ENCODE measurements at places on chromosomes 3 and 15.

GRCh38 chr3:31295150-31295765 is 237.5 kb upstream of the STT3B start:
- no peak for DNase-seq

DNA sequence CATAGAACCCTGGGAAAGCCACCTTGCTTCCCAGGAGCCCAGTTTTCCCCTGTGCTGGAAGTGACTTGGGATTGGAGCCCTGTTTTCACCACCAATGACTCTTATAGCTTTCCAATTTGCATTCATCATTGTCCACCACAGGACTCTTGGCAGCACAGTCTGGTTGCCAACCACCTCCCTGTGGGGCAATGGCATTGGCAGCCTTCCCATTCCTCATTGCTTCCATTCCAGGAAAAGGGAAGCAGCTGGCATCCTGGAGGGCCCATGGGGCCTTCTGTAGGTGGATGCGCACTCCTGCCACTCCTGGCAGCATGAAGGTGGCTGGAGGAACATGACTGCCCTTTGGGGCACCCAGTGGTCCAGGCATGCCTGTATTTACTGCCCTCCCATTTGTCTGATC is 57.7 kb downstream of the FEM1B start:
- DNase-seq = peak; percentile 18

DNA sequence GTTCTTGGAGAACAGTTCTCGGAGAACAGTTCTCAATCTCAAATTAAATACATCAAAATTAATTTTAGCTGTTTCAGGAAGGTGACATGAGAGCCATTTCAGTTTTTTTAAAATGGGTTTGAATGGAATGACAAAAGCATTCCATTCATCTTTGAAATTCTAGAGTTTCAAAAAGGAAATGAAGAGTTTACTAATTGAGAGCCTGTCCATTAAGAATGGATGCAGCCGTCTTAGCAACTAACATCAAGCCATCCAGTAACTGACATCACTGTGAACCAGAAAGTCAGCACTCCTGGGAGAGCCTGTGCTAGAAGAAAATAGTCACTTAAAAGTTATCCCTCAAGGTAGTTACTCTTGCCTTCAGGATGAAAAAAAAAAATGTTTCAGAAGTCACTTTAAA is 47.0 kb upstream of the FSTL1 start:
- DNase-seq = no peak

DNA sequence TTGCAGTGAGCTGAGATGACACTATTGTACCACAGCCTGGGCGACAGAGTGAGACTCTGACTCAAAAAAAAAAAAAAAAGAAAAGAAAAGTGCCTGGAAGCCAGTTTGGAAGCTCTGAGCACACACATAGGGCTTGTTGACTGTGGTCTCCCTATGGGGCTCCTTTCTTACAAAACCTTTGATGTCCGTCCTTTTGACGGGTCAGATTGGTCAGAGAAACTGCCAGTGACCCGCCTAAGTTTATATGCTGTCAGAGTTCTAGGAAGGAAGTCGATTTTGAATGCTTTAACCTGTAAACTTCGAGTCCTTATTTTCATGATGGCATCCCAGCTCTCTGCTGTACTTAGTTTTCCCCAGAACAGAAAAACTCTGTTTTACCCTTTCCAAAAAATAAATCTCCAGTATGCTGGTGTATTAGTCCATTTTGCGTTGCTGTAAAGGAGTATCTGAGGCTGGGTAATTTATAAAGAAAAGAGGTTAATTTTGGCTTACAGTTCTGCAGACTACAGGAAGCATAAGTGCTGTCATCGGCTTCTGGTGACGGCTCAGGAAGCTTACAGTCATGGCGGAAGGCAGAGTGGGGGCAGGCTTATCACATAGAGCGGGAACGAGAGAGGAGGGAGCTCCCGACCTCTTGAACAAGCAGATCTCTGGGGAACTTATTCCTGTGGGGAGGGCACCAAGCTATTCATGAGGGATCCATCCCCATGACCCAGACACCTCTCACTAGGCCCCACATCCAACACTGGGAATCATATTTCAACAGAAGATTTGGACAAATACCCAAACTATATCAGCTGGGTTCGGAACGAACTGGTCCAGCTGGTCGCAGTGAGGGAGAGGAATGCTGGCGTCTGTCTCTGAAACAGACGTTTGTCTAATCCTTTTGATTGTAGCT is 72.3 kb downstream of the LMLN start:
- no peak for DNase-seq

GRCh38 chr3:195882002-195882441 is 26.3 kb downstream of the TNK2 start:
- no peak for DNase-seq

Data from NCI-H2029 treated with DMSO at 0.1 percent for 48 hours (cell line).